ENCODE measurements at places on chromosomes 1 and 21.

- DNase-seq = no peak
These were observed 89.3 kb upstream of the SIM2 start for GRCh38 chr21:36609654-36610053.

DNA sequence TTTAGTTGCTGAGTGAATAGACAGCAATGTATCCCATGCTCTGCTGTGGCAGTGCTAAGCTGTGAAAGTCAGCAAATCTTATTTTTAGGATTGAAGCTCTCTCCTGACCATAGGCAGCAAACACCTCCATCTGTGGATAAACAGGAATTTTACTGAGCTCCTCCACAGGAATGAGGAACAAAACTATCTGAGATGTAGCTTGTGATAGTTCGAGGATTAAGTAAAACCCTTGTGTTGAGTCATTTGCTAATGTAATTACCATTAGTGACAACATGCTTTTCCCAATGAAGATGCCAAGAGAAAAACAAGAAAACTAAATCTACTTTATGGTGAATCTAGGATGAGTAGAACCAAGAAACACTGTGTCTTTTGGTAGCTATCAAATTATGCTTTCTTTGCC is 122.7 kb downstream of the CLEC20A start:
- DNase-seq = no peak

- no peak for DNase-seq
These were observed 227.8 kb downstream of the NRIP1 start for GRCh38 chr21:14836950-14837349.

GRCh38 chr21:32424191-32424535 is 11.7 kb downstream of the EVA1C start:
- DNase-seq = no peak

DNA sequence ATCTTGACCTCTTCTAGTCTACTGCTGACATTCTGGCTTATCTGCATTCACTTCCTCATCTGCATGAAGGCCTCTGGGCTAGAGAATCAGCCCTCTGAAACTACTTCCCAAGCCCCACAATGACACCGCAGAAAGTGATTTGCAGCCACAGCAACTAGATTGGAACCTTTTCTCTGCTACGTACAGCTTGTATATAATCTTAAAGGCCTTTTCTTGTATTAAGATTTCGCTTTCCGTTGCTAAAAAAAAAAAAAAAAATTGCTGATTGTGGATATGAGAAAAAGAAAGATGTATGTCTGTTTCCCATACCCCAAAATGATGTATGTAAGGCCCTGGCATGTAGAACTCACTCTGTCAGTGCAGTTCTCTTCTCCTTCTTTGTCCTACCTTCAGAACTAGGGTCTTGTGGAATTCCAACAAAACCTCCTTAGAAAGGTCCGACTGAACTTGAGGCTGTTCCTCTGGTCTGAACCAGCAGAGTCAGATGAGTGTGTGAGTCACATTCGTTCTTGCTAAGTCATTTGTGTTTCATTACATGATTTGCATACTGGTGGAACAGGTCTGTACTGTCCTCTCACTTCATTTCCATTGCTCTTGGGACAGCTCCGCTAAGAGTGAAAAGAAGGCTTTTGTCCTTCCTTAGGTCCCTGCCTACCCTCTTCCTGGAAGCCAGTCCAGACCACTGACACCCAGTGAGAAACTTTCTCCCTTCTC is 62.7 kb downstream of the PLPP3 start:
- no peak for DNase-seq

DNA sequence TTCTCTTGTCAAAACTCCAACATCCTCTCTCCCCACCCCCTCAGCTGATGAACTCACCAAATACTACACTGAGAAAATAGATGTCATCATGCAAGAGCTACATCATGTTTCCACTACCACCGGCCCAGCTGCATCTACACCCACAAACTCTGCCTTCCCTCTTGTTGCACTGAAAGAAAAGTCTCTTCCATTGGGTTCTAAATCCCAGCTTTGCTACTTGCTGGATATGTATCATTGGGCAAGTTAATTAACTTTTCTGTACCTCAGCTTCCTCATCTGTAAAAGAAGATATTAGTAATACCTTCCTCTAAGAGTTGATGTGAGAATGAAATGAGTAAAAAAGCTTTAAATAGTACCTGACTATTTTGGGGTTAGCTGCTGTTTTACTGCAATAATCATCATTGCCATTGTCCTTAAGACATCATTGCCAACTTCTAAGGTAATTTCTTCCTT is 108.6 kb downstream of the OLFML2B start:
- no peak for DNase-seq

DNA sequence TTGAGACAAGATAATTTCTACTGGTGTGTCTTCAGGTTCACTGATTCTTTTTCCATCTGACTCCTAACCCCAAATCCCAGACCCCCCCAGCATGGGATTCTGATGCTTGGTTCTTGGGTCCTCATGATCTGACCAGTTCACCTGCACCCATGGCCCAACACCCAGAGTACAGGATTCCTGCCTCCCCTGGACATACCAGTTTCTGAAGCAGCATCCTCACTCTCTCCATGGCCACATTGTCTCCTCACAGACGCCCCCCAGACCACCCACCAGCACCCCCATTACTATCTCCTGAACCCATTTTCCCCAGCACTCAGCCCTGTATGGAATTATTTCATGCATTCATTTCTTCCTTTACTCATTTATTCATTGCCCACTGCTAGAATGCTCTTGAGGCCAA is 864 bp upstream of the KRTAP12-3 start:
- DNase-seq = no peak

DNA sequence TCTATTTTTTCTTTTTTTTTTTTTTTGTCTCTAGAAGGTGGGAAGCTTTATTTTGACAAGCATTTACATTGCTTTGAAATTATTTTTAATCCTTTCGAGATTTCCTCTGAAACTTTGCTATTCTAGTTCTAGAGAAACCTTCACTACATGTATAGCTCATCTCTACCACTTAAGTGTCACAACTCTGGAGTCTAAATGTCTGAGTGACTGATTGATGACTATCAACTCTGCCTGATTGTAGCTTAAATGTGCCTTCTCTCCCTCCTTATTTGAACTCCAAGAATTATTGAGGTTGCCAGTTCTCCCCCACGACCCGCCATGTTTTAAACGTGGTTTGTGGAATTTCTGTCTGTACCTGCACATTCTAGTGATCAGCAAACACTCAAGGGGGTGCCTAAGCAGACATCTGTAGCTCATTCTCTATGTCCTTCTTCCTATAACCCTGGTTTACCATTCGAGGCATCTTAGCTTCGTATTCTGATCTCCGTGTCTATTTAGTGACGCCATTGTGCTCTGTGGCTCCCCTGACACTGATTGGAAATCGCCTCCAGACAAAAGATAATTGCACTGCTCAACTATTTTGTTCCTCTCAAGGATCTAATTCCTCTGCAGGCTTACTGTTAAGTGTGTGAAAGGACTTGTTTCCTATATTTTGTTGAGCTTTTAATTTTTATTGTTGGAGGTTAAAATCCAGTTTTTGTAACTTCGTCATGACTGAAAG is 1570.6 kb downstream of the BRINP3 start:
- no peak for DNase-seq

DNA sequence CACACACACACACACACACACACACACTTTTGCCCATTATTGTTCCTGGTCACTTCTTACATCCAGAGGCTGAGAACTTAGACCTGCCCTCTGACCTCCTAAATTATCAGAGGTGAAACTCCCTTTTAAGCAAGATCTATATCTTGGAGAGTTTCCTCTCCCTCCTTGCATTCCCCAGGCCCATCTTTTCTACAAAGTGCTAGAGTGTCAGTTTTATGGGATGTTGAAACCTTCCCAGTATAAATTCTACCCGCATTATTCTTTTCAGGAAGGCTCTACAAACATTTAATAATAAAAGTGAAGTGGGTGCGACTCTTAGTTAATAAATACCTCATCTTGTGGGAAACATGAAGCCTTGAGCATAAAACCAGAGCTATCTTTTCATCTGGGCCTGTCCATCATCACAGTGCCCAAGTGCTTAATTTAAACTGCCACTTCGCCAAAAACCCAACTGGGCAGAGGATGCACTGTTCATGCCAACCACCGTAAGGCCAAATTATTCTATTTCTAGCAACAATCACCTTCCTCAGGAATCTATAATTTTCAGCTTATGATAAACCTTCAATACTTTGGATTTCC is 458.2 kb upstream of the RUNX1 start:
- no peak for DNase-seq

DNA sequence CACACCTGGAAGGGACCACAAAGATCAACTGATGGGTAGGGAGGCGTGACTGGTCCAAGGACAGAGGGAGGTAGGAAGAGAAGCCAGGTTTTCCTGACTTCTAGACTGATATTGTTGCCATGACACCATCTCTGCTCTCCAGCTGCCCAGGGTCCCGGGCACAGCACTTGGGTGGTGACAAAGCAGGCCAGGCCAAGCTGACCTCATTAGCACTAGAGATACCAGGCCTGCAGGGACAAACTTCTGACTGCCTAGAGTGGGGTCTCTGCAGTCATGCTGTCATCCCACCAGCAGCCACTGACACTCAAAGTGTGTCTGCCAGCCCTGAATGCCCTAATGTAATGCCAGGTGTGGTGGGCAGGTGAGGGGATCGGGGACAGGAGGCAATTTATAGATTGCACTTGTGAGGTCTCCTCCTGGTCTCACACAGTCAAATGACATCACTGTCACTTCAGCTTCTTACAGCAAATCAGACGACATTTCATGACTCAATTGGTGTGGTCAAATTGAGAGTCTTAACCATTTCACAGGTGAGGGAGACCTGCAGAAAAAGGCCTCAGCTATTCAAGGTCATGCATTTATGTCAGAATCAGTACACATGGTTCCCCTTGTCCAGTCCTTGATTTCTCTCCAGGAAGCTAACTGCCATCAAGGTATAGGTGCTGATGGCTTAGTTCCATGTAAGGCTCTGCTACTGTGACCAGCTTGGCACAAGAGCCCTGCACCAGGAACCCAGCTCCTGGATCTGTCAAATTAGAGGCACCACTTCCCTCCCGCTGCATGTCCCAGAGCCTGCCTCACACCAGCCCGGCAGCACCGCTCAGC is 2.7 kb downstream of the SLC9A1 start:
- no peak for DNase-seq

- no peak for DNase-seq
These were observed 602 bp upstream of the CGN start for GRCh38 chr1:151510614-151510956.

DNA sequence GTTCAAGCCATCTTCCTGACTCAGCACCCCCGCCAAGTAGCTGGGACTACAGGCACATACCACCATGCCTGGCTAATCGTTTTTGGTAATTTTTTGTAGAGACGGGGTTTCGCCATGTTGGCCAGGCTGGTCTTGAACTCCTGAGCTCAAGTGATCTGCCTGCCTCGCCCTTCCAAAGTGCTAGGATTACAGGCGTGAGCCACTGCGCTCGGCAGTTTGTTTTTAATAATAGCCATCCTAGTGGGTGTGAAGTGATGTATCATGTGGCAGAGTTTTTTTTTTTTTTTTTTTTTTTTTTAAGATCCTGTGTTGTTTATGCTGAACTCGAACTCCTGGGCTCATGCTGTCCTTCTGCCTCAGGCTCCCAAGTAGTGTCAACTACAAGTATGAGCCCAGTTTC is 51.8 kb downstream of the SPEN start:
- DNase-seq = no peak

DNA sequence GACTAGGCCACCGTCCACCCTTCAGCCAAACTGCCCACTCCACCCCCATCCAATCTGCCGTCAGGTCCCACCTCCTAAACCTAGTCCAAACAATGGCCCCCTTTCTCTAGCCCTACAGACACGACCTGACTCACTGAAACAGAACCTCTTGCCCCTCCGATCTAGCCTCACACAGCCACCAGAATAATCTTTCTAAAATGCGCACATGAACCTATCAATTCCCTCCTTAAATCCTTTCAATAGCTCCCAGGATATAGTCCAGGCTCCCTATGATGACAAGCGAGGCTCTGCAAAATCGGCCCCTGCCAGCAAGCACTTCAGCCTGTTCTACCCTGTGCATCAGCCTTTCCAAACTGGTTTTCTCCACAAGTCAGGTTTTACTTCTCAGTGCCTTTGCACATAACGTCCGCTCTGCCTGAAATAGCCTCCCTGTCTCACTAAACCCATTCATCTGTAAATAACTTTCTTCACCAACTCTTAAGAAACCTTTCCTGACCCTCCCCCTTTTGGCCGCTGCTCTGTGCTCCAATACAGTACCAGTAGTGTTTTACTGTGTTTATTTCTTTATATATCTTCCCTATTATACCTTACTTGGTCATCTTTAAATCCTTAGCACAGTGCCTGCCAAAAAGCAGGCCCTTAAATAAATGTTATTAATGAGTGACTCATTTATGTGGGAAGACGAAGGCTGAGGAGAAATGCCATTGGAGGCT is 9.0 kb upstream of the CDC20 start:
- no peak for DNase-seq

GRCh38 chr1:212612041-212612961 is 3.7 kb downstream of the ATF3 start:
- DNase-seq = no peak

DNA sequence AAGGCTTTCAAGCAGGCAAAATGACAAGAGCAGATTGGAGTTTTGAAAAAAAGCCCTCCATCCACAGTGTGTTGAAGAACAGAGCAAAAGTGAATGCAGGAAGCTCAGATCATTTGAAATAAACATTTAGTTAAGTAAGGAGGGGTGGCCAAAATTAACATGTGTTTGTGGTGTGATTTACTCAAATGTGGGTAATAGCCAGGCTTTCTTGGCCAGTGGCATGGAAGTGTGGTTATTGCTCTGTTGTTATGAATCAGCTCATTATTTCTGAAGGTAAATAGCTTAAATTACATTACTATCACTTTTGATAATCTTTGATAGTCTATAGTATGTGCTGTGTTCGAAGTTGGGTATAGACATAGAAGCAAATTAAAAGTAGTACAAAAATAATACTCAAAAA is 485.9 kb downstream of the LMO4 start:
- DNase-seq = no peak

DNA sequence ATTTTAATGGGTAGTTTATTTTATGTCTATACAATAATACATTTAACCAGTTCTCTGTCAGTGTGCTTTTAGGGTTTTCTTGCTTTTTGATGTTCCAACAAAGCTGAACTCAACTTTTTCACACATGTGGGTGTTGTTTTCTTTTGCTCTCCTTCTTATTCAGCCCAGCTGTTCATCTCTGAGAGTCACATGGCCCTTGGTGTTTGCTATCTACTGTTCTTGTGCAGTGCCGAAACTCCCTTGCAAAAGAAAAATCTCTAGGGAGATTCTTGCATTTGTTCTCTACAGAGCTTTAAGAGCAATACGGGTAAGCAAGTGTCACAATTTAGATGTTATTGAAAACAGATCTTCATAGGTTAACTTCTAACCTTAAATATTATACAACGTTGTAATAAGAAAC is 281.1 kb upstream of the CXADR start:
- DNase-seq = no peak

GRCh38 chr1:206735553-206736031 is 35.0 kb upstream of the IL19 start:
- DNase-seq = no peak

DNA sequence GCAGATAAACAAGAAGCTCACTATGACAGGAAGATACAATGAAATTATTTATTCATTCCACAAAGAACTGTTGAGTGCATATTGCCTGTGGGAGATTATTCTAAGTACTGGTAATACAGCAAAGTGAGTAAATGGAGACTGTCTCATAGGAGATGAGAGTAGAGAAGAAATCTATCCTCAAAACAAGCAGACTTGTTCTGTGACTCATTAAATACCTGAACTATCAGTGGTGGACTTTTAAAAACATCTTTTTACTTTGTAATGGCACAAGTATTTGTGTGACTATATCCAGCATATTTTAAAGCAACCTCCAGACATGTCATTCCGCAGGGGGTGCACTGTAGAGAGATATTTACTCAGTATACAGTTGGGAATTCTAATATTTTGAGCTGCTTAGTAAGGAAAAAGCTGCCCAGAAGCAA is 259.2 kb downstream of the FMN2 start:
- no peak for DNase-seq

- DNase-seq = no peak
These were observed 63.9 kb upstream of the GOLT1A start for GRCh38 chr1:204277563-204278219.
